ENCODE measurements at places on chromosomes 7 and 10.

GRCh38 chr7:7772397-7772821 is 54.0 kb upstream of the RPA3 start:
- H3K36me3 ChIP-seq, result no peaks in the 10 kb centered on the region
- peaks cover 20% of the 10 kb centered on the region for H3K4me1 ChIP-seq
- no peaks in the 10 kb centered on the region for H3K27me3 ChIP-seq
- peak overlapping the region; percentile 75 for H3K4me3 ChIP-seq

- H3K27me3 ChIP-seq, result no peaks in the 10 kb centered on the region
- peaks cover 20% of the 10 kb centered on the region for H3K4me1 ChIP-seq
- no peak overlapping the region for H3K27ac ChIP-seq
- no peak overlapping the region for H3K4me3 ChIP-seq
Observed at GRCh38 chr10:13792006-13792405, 205.2 kb downstream of the PRPF18 start.

DNA sequence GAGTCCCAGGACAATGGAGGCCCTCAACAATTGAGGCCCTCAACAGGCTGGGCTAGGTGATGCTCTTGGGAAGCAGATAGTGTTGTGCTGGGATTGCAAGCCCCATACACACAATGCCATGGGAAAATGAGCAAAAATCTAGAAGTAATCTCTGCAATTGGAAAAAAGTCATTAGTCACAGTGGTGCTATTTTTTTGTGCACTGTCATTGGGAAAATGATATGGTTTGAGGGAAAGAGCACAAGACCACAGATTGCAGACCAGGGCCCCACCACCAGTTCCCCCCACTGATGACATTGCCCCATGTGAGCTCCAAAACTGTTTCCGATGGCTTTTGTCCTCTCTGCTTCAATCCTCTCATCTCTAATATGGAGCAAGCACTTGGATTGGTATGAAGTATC is 1.9 kb downstream of the KCTD7 start:
- peak overlapping the region; percentile 72 for H3K4me3 ChIP-seq
- H3K36me3 ChIP-seq, result peaks cover 9% of the 10 kb centered on the region
- H3K27ac ChIP-seq, result no peak overlapping the region
- H3K4me1 ChIP-seq, result peaks cover 14% of the 10 kb centered on the region
- DNase-seq, result no peak

GRCh38 chr7:142362349-142362748 is 104.5 kb upstream of the PRSS58 start:
- H3K27me3 ChIP-seq, result peaks cover 2% of the 10 kb centered on the region
- DNase-seq, result no peak
- H3K36me3 ChIP-seq, result no peaks in the 10 kb centered on the region
- no peak overlapping the region for H3K4me3 ChIP-seq
- H3K4me1 ChIP-seq, result peaks cover 6% of the 10 kb centered on the region
- H3K27ac ChIP-seq, result no peak overlapping the region

- no peak overlapping the region for H3K27ac ChIP-seq
- no peaks in the 10 kb centered on the region for H3K4me1 ChIP-seq
Observed at GRCh38 chr7:34361663-34362250, 296.3 kb upstream of the NPSR1 start.
